NCI-H226 (cell line): ENCODE measurements at places on chromosomes 3 and 15.

- DNase-seq, result peak; percentile 31
These were observed 110.8 kb upstream of the ATP11B start for GRCh38 chr3:182682263-182683241.

DNA sequence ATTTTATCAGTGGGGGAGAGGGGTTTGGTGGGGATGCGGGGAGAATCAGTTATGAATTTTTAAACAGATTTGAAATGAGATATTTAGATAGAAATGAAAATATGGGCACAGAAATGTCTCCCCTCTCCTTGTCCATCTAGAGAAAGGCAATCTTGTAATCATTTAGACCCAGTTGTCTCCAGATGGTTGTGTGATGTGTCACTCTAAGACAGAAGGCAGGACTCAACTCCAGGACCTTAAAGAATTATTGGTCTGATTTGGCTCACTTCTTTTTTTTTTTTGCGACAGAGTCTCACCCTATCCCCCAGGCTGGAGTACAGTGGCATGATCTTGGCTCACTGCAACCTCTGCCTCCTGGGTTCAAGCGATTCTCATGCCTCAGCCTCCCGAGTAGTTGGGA, 77.2 kb downstream of the EOMES start:
- peak; percentile 10 for DNase-seq

DNA sequence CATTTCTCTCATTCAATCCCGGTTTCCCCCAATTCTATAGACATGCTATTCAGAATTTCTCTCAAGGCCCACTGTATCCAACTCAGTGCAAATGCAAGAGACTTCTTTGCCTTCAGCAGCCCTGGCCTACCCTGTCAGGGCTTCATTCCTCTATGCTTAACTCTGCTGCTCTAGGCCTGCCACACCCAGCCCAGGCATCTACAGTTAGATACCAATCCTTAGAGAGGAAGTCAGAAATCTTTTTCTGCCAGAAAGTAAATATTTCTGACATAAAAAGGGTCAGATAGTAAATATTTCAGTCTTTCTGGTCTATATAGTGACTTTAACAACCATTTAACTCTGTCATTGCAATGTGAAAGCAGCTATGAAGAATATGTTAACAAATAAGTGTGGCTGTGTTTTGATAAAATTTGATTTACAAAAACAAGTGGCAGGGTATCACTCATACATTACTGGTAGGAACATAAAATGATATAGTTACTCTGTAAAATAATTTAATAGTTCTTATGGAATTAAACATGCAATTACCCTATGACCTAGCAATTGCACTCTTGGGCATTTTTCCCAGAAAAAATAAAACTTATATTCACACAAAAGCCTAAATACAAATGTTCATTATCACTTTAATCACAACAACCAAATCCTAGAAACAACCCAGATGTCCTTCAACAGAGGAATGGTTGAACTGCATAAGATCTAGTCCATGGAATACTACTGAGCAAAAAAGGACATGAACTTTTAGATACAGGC, 942.0 kb downstream of the SQOR start:
- no peak for DNase-seq

DNA sequence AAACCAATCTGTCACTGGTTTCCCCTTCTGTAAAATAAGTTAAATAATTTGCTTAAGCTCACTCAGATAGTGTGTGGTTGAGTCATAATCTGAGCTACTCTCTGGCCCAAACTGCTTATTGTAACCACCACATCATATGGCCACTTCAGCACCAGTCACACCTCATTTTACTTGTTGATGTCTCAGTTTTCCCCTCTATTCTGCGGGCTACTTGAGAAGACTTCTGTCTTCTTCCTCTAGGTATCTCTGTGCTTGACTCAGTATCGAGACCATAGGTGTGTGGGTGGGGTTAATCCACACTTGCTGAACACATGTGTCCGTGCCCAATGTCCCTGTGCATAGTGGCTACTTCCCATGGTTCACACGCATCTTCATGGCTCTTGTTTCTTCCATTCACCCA, 32.9 kb downstream of the CRYGS start:
- no peak for DNase-seq

GRCh38 chr15:52857937-52858781, 68.0 kb upstream of the ONECUT1 start:
- no peak for DNase-seq

DNA sequence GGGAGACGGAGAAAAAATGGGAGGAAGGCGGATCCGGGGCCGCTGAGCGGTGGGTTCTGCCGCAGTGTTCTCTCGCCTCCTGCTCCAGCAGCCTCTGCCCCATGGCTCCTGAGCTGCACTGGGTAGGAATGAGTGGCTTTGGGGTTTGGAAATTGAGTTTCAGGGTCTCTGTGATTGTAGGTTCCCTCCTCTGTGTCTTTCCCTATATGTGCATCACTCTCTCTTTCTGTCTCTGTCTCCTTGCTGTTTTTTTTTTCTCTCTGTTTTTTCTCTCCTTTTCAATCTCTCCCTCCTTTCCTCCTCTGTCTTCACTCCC, 1.9 kb downstream of the GRM7 start:
- no peak for DNase-seq

DNA sequence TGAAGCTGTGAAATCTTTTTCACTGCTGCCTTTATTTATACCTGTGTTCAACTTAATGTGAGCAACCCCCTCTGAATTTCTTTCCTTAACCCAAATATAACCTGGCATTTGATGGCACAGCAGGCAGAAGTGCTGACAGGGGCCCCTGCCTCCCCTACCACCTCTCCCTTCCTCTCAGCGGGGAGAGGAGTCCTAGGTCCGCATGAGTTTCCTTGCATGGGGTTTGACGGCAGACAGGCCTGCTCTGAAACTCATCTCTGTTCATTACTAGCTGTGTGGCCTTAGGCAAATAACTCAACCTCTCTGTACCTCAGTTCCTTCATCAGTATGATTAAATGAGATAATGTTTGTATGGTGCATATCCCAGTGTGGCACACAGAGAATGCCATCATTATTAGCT, 79.7 kb downstream of the SEC22A start:
- no peak for DNase-seq

GRCh38 chr3:197417911-197418618, 119.7 kb upstream of the DLG1 start:
- DNase-seq, result no peak

DNA sequence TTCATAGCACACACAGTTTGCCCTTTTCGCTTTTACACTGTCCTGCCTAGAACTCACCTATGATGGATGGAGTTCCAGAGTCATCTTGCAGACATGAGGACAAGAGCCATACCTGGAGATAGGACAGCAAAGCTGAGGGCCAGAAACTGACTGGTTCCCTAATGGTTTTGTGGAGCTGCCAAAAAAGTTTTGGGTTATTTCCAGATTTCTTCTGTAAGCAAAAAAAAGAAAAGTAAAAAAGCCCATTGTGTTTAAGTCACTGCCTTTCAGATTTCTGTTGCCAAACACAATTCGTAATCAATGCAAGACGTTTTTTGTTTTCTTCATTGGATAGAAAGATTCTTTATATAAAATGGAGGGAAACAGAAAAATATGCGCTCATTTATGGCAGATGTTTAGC, 42.4 kb upstream of the KY start:
- no peak for DNase-seq

DNA sequence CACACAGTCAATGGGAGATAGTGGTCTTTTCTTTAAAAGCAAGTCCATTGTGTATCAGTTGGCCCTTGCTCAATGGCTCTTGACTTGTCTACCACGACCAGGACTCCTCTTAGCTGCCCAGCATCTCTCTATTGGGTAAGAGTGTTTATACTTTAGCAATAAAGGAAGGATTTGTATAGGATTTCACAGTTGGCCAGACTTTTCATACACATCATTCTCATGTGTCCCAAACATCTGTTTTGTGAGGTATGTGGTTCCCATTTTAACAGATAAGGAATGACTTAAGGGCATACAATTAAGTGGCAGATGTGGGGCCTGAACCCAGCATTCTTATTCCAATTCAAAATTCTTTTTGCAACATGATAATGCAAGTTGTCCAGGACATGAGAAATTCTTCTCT, 191.5 kb downstream of the CHST2 start:
- DNase-seq, result no peak

DNA sequence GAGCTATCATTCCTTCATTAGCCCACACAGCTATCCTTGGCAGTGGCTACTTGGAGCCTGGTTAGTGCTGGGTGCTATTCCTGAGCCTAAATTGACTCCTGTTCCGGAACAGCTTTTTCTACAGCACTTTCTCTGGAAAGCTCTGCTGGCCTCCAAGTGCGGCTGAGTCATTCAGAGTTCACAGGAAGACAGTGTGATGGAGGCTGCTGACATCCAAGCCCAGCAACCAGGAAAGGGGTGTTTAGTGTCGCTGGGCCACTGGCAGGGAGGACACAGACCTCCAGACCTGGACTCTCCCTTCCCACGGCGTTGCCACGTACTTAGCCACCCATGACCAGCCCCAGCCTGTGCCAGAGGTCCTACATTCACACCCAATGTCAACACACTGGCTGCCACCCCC, 28.7 kb downstream of the CACNA2D2 start:
- DNase-seq, result no peak

DNA sequence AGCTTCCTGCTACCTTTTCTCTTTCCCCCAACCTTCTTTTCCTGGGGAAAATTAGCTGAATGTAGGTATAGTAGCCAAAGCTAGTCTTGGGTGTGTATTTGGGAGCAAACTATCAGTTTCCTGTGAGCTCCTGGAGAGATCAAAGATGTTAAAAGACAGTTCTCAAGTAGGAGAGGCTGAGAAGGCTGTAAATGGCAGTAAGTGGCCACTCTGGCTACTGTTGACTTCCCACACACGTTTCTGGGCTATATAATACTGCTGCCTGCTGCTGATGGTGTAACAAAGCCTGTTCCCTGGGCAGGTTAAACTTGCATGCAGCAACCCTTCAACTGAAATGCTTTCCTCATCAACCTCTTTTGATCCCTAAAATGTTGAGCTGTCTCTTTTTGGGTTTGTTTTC, 27.6 kb downstream of the ARID3B start:
- no peak for DNase-seq

GRCh38 chr15:65939901-65940617, 70.8 kb downstream of the RAB11A start:
- peak; percentile 97 for DNase-seq

- no peak for DNase-seq
These were observed 54.8 kb upstream of the UTS2B start for GRCh38 chr3:191385101-191385500.

DNA sequence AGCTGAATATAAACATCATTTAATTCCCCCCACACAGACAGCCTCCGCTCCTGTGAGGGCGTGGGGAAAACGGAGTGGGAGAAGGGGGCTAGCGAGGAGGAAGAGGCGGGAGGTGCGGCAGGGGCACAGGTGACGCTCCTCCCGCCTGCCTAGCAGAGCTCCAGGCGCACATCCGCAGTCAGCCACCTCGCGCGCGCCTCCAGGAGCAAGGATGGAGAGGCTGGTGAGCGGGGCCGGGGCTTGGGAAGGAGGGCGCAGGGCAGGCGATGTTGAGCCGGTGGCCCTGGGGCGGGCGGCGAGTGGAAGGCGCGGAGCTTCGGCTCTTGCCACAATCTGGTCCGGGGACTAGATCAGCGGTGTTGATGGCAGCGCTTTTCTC, at the start of gene CD200:
TSS of gene CD200 (plus strand) at position 155 of the 379 bp plus-strand sequence. CDS start at position 212, 57 bp downstream.
- DNase-seq, result peak; percentile 59

- no peak for DNase-seq
These were observed 74.6 kb downstream of the IQSEC1 start for GRCh38 chr3:12998648-12999047.

- DNase-seq, result no peak
These were observed 629.6 kb downstream of the PYDC2 start for GRCh38 chr3:192090586-192090985.

- DNase-seq, result no peak
These were observed 53.4 kb downstream of the SYNPR start for GRCh38 chr3:63331520-63331919.

DNA sequence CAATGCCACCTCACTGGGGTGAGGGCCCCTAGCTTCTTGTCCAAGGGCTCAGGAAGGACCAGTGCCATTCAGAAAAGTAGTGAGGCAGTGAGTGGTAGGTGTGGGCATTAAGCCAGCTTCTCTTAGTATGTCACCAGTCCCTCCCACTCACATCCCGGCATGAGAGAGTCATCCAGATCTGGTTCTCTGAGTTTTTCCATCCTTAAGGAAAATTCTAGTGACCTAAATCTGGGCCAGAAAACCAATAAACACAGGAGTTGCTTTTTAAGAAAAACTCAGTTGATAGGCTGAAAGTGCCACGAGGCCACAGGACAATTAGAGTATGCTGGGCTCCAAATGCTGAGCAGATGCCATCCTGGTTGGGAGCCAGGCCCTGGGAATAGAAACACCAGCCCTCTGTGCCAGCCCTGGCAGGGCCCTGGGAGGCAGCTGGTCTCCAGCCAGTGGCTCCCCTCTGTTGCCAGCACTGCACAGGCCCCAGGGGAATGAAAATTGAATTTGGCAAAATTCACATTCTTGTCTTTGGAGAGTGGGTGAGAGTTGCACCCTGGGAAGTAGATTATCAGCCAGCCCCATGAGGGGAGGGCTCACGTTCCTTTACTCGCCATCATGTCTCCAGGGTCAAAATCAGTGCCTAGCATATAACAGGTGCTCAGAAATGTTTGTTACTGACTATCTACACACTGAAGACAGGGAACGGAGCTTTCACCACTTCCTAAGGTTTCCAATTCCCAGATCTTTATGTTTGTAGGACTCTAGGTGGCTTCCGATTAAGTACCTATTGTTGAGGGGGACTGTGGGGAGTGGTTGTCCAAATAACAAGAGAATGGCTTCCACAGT, 52.8 kb downstream of the FAM43A start:
- no peak for DNase-seq

DNA sequence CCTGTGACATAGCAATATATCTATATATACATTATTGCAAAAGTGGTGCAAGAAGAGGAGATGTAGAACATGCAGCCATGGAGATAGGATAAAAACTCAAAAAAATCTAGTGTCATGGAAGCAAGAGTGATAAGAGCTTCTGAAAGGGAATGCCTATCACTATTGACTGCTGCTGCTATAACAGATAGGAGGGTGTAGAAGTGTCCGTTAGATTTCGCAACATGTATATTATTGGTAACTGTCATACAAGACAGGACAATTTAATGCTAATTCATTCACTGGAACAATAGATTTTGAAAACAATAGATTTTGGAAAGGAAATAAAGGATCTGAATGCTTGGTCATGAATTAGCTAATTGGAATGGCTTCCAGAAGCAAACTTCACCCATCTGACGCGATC, 224.5 kb downstream of the ZNF385D start:
- DNase-seq, result no peak

- no peak for DNase-seq
These were observed 727.1 kb upstream of the NAALADL2 start for GRCh38 chr3:174132006-174132405.

- no peak for DNase-seq
These were observed 121.5 kb upstream of the GALNT15 start for GRCh38 chr3:16052964-16053363.

GRCh38 chr15:69881766-69882165, 216.0 kb downstream of the TLE3 start:
- DNase-seq, result no peak

GRCh38 chr3:49717959-49718857, 1.3 kb downstream of the AMIGO3 start:
- no peak for DNase-seq

DNA sequence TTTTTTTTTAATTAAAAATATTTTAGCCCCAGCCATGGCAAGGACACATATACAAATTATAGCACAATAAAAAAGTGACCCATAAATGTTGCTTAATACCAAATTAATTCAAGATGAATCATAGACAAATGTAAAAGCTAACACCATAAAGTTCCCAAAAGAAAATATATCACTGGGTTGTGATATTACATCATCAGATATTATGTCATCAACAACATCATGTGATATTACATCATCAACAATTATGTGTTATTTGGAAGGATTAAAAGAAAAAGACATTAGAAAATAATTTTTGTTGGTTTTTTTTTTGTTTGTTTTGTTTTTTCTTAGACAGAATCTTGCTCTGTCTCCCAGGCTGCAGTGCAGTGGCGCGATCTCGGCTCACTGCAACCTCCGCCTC, 34.5 kb upstream of the ABHD10 start:
- no peak for DNase-seq
